ENCODE measurements at places on chromosomes 7 and 10.

- DNase-seq: no peak
Measured at GRCh38 chr10:75068523-75068922, 42.9 kb upstream of the SAMD8 start.

- DNase-seq: no peak
Measured at GRCh38 chr10:24597961-24598360, 125.7 kb downstream of the ARHGAP21 start.

DNA sequence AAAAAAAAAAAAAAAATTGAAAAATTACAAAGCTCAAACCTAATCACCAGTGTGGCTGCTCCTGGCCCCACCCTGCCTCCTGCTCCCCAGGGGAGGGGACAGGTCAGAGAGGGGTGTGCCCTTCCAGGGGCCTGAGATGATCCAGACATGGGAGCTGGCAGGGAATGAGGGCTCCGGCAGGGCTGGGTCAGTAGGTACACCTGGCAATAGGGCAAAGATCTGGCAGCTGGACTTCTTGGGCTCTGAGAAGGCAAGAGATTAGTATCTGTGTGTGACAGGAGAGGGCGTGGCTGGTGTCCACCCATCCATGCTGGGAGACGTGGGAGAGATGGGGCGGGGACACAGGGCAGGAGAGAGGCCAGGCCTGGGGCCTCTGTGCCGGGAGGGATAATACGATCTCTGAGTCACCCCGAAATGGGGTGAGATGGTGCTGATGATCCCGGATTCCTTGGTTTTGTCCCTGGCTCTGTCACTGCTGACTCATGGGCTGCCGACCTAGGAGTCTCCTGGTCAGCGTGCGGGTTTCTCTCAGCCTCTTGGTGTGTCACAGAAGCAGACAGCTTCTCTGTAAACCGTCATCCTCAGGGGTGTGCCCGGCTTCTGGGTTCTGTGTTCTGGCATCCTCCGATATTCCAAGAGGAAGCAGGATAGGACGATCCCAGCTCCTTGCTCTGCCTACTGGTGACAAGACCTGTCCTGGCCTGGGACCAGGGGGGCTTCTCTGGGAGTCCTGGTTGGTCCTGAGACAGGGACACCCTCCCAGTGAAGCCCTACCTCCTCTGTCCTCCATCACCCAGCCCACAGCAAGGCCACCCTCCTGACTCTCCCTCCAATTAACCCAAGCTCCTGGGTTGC lies 8.2 kb upstream of the CLDN4 start:
- peak; percentile 73 for DNase-seq

DNA sequence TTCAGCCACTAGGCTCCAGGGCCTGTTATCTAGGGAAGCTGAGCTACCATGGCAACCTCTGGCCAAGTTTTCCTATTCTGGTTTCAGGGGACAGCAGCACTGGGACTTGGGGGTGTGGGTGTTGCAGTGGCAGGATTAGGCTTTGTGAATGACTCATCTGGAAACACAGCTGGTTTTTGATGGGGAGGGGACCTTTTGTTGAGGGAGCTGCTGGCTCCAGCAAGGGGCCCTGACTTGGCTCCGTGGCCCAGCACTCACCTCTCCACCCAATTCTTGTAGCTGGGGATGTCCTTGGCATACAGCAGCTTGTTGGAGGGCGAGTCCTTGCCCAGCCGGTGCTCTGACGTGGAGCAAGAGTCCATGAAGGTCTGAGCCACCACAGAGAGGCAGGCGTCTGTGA lies 435.9 kb downstream of the PLXNA4 start:
- DNase-seq: no peak

GRCh38 chr10:56823849-56824248 lies 462.8 kb upstream of the ZWINT start:
- DNase-seq: no peak

- no peak for DNase-seq
Measured at GRCh38 chr7:39197831-39198230, 220.1 kb downstream of the POU6F2 start.

DNA sequence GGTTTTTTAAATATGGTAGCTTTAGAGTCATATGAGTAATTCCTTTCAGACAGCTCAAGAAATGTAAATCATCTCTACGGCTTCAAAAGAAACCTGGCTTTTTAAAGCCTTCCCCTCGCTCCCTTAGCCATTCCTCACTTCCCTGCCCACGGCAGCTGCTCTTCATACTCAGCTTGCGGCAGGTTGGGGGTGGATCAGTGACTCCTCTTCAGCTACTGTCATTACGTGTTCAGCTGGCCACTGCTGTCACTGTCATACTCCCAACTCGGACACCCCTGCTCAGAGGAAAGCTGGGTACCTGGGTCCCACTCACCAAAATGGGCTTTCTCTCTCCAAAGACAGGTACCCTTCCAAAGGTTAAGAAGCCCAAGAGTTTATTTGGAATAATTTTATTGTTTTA lies 6.6 kb downstream of the YWHAG start:
- no peak for DNase-seq

- DNase-seq: peak; percentile 45
Measured at GRCh38 chr7:4792537-4793126, 17.2 kb downstream of the AP5Z1 start.

GRCh38 chr10:71799112-71799511 lies 25.8 kb upstream of the VSIR start:
- no peak for DNase-seq

GRCh38 chr7:36151921-36152755 lies 916 bp upstream of the EEPD1 start:
- DNase-seq: no peak

- no peak for DNase-seq
Measured at GRCh38 chr7:81680120-81680519, 89.7 kb downstream of the HGF start.

DNA sequence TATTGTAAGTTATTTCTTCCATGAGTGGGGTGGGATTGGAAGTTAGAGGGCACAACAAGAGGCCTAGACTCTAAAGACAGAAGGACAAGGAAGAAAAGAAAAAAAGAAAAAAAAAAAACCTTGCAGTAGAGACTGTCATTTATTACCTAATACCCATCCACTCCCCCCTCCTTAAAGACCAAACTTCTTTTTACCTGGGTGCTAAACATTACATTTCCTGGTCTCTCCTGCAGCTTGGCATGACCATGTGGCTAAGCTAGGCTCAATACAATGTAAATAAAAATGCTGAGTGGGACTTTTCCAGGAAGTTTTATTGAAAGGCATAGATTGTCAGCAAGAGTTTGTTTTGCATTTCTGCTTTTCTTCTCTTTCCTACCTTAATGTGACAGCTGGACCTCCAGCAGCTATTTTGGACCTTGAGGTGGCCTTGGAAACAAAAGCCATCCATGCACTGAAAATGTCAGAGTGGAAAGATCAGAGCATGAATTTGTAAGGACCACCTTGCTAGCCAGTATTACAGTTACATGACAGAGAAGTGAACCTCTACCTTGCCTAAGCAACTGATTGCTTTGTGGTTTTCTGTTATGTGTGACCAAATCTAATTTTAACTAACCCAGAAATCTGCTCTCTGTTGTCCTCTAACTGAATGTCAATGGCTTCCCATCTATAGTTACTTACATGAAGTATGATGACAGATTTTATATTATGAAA lies 81.3 kb upstream of the SFMBT2 start:
- DNase-seq: no peak

DNA sequence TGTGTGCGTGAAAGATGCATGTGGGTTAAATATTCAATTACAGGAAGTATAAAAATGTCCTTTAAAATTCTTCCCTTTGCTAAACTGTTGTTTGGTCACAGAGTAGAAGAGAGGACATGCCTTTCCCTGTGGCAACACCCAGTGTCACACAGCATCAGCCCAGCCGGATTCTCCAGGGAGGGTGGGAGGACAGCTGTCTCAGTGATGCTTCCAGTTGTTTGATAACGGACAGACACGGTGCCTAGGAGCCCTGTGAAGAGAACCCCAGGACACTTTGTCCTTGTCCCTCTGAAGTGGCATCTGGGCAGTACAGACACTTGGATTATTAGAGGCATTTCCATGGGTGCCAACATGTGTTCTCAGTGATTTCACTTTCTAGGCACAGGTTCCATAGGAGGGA lies 306.6 kb upstream of the LRGUK start:
- no peak for DNase-seq

GRCh38 chr7:124308384-124308783 lies 275.5 kb upstream of the TMEM229A start:
- DNase-seq: no peak

DNA sequence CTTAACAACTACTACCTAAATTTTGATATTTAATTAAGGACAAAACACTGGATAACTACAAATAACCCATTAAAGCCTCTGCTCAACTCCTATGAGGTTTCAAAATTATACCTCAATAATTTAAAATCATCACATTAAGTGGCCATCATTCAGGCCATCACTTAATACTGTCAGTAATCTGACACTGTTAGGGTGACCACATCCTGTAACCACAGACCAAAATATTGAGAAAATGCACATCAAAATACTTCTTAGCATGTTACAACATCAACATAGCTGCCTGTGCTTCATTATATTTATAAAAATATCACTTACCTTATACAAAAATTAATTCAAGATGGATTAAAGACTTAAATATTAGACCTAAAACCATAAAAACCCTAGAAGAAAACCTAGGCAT lies 23.3 kb downstream of the SEM1 start:
- no peak for DNase-seq

DNA sequence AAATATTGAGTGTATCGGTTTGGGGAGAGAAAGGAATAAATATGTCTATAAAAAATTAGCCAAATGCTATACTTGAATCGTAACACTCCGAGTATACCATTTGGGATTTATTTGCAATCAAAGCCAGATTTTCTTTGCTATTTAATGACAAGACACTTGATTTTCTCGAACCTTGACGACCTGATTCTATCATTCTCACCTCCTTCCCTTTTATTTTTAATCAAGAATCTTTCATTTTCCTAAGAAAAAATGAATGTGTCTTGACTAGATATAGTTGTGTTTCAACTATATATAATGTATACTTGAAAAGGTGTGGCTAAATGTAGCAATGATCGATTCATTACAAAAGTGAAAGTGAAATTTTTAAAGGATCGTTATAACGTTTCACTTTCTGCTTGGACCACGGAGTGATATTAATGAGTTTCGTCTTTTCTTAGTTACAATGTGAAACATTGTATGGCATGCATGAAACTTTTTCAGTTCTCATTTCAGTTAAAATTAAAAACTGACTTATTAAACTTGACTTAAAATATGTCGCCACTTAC lies 562 bp downstream of the NUB1 start:
- no peak for DNase-seq

GRCh38 chr10:12165036-12165435 lies 30.7 kb downstream of the NUDT5 start:
- DNase-seq: no peak

- DNase-seq: peak; percentile 54
Measured at GRCh38 chr10:21336476-21337170, 188.9 kb downstream of the SKIDA1 start.

DNA sequence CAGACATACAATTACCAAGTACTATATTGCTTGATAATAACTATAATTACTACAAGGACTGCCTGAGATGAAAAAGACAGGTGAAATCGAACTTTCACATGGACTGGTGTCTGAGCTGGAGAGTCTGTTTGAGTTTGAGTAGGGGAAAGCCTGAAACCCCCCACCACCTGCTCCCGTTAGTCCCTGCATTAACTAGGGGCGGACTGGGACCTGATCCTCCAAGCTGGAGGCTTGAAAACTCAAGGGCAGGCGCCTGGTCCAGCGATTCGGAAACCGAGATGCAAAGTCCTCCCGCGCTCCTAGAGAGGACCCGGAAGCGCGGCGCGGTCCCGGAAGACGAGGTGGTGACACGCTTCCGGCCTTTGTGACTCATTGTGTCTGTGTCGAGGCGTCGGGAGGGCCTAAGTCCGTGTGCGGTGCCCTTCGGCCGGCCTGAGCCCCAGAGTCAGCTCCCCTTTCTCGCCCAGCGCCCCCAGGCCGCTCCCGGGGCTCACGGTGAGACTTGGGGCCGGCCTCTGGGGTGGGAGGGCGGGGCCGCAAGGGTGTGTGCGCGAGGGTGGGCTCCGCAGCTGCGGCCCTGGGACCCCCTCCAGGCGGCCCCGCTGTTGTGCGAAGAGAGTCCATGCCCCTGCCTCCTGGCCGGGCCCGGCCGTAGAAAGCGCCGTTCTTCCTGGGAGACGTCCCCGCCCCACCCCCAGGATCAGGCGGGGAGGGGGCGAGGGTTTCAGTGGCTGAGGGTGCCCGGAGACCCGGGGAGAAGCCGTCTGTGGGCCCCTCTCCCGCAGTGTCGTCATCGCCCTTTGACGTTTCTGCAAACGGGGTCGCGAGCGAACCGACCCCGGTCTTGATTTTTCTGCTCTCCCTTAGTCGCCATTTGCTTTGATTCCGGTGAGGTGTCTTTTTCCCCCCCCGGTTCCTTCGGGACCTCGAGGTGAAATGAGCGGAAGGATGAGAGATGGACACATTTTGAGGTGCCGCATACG lies at the start of gene ZKSCAN1:
TSS of gene ZKSCAN1 (plus strand) at position 365 of the 983 bp plus-strand sequence. CDS start 7,911 bp downstream, outside the sequence.
- peak; percentile 89 for DNase-seq

DNA sequence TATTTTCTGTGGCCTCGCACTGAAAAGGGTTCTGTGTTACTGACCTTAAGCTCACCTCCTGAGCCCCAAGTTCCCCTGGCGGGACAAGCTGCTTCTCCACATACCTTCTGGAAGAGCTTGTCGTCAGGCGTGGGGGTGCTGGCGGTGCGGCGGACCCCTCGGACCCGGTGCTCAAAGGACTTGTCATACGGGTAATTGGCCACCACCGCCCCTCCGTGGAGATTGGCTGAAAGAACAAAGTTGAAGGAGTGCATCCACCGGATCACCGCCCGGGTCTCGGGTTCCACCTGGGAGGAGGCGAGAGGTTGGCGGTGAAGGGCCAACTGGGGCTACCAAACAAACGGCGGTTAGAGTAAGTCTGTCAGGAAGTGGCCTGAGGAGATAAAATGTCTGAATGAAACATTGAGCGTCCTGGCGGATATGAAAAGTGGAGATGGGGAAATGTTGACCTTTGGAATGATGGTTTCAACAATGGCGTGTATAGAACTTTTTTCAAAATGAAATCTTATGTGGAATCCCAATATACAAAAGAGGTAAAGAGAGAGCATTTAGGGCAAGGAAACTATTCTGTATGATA lies 16.5 kb downstream of the CPN1 start:
- no peak for DNase-seq

- DNase-seq: no peak
Measured at GRCh38 chr10:117728087-117728486, 185.5 kb downstream of the EMX2 start.

- DNase-seq: no peak
Measured at GRCh38 chr10:114552050-114552449, 106.0 kb downstream of the ABLIM1 start.

GRCh38 chr7:11210374-11210773 lies 236.7 kb downstream of the PHF14 start:
- DNase-seq: no peak

GRCh38 chr7:135178364-135178763 lies 7.9 kb upstream of the CYREN start:
- peak; percentile 13 for DNase-seq

GRCh38 chr10:1123972-1124371 lies 67.8 kb downstream of the WDR37 start:
- no peak for DNase-seq

GRCh38 chr10:127194599-127194998 lies 1.8 kb downstream of the INSYN2A start:
- no peak for DNase-seq

DNA sequence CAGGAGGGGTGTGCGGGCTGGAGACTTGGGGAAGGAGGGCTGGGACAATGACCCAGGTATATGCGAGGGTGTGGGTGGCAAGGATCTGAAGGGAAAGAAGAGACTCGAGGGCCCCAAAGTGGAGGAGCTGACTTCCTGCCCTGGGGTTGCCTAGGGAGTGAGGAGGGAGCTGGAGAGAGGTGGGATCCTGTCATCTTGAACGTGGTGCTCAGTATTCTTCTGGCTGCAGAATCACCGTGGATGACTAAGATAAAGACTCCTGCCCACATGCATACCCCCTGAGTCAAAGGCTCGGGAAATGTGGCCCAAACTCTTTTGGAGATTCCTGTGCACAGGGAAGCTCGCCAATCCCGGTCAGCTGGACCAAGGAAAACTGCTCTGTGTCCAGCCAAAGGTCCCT lies 31.2 kb downstream of the COL17A1 start:
- no peak for DNase-seq

All from ureter (tissue), 1 donor.